ENCODE measurements at places on chromosomes 3 and 15.

- no peak for DNase-seq
Observed at GRCh38 chr15:59946084-59946483, 58.0 kb upstream of the FOXB1 start.

DNA sequence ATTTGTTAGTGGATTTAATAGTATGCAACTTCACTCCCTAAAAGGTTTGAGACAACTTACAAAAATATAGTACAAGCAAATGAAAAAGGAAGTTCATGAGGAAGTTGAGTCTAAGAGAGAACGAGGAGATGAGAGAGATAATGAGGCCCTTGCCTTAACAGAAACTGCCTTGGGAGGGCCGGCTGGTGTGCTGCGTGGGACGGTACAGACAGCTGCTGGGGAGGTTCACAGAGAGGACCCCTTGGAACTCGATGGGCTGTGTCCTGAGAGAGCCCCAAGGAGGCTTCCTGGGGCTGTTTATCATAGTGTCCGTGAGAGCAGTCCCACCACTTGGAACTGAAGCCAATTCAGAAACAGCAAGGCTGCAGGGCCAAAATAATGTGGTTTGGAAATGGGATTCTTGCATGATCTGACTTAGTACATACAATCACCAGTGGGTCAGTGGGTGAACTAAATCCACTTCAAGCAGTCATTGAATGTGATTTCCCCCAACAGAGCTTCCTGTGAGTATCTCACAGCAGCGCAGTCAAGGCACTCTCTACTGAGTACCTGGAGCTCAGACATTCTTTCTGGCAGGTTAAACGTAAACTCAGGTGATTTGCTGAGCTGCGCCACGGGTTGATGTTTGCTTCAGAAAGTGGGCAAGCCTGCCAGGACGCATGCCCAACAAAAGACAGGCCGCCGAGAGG is 90.8 kb downstream of the CRTC3 start:
- no peak for DNase-seq

GRCh38 chr3:110126065-110126464 is 788.7 kb upstream of the DPPA4 start:
- no peak for DNase-seq

- no peak for DNase-seq
Observed at GRCh38 chr15:45544266-45545023, 21.9 kb upstream of the SLC30A4 start.

- no peak for DNase-seq
Observed at GRCh38 chr3:120907659-120908029, 361 bp upstream of the STXBP5L start.

DNA sequence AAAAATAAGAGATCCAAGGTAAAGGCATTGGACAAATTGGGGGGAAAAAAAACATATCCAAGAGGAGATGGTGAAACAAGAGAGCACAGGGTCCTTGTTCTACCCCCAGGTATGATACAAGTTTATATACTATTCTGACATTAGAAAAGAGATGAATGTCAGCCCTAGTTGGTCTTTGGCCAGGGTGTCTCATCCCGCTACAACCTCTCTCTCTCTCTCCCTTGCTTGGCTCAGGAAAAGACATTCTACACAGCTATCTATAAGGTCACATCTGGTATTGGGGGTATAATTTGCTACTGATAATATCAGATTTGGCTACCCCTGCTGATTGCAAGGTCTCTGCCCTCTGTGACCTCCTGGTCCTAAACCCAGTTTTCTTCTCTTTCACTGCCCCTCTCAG is 117.2 kb downstream of the GOLIM4 start:
- no peak for DNase-seq

DNA sequence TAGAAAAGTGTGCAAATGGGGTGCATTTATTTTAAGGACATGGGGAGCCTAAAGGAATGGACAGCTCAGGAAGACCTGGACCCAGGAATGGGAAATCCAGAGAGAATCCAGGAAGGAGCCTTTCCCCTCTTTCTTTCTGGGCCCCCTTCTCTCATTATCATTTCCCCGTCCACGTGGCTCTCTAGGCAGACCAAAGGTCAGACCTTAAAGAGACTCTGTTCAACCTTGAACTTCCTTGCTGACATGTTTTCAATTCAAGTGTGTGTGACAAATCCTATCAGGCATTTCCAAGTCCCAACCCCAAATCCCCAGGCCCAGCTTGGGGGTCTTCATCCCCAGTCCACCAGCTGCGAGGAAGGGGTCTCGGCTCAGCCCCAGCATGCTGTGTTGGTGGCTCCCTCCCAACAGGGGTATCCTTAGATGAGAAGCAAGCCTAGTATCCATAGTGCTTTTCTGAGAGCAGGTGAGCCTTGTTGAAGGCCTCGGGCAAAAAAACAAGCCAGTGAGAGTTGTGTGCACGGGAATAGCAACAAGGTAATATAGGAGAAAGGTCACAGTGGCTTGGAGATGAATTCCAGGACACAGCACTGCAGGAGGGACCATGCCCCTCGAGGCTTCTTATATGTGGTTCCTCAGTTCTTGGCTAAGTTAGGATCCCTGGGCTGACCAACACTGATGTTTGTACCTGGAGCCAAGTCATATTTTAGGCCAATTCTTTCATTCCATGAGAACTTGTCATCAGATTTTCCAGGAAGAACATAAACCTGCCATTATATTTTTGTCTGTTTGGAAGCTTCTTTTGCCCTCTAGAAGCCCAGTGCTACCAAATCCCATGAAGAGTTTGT is 130.0 kb downstream of the ASB7 start:
- no peak for DNase-seq

DNA sequence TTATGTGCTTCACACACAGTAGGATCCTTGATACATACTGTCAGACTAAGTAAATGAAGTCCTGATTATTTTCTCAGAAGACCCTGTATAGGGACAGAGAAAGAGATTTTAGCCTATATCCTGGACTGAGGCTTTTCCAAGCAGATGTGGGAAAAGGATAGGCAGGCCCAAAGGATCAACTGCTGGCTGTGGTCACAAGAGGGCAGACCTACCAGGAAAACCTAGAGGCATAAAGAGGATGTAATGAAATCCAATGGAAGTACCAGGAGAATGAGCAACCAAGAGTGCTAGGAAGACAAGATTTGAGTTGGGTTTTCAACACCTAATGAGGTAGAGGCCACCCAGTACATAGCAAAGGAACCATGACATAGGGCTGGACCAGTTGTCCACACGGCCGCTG is 23.1 kb downstream of the DCLK3 start:
- DNase-seq: no peak

- no peak for DNase-seq
Observed at GRCh38 chr3:3771567-3771966, 27.7 kb upstream of the LRRN1 start.

- DNase-seq: peak; percentile 79
Observed at GRCh38 chr3:169863458-169863899, 6.3 kb downstream of the LRRC31 start.

GRCh38 chr3:158221426-158221825 is 111.5 kb downstream of the RSRC1 start:
- no peak for DNase-seq

GRCh38 chr3:15964605-15965442 is 167.0 kb upstream of the ANKRD28 start:
- no peak for DNase-seq

DNA sequence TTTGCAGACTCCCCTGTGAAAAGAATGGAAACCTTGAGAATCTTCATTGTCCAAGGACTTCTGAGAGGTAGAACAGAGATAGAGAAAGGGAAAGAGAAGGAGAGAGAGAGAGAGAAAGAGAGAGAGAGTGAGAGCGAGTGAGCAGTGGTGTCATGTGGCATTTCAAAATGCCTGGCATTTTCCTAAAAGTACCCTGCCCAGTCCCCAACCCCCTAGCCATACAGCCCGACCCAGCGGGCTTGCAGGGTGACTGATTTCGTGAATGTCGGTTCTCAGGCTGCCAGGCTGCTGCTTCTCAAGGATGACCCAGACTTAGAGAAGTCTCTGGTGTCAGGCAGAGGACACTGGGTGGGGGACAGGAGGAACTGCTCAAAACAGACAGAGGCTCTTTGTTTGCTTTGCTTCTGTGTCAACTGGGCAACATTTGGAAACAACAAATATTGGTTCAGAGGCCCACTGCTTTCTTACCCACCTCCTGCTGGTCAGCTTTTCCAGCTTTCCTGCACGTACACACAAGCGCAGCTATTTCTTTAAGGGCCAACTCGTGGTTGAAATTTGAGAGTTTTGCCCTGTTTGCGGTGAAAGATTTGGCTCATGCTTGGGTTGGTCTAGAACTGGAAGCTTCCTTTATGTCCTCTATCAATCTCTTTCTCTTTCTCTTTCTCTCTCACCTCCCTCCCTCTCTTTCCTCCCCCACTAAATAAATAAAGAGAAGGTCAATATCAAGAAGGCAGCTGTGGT is 3.7 kb upstream of the TF start:
- no peak for DNase-seq

DNA sequence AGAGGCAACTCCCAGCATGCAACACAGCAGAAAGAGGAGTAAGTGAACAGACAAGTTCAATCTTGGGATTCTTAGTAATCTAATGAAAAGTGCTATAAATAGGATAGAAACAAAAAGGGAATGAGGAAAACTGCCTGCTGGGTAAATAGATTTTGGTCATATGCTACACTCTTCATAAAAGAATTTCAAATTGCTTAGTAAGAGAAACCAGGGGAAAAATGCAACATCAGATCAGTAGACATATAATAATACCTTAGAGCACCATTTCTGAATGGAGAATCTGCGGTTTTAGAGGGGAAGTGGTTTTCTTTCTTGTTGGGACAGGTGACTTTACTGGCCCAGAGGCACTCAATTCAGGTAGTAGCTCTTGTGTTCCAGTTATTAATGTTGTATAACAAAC is 13.4 kb upstream of the TBC1D5 start:
- DNase-seq: peak; percentile 20

DNA sequence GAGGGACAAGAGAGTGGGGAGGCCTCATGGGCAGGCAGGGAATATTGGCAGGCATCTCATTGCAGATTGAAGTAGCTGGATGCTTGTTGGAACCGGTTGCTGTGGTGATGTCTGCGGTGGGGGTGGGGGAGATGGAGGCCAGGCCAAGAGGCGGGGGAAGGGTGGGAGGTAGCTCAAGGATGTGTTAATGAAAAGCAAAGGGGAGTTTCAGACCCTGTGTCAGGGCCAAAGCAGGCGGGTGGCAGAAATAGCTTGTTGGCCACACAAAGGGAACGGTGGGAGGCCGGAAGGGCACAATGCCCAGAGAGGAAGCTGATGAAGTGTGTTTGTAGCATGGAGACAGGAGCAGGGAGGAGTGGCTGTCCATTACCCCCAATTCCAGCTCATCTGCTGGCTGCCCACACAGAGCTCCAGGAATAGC is 28.0 kb downstream of the CCDC33 start:
- DNase-seq: no peak

GRCh38 chr3:87949879-87950208 is 109.0 kb downstream of the CGGBP1 start:
- no peak for DNase-seq

DNA sequence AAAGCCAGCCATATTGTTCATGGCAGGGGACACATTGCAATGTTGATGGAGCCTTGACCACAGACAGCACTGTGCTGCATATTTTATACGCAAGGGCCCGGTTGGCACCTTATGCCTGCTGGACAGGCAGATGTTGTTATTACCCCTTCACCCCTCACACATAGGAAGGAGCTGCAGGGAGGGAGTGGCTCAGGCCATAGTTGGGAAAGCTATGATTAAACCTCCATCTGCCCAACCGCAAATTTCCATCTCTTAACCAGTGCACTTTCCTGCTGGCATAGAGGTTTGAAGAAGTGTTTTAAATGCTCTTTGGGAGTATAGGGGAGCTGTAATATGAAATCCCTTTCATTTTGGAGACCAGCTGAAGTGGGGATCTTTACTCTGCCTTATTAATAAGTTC is 224.7 kb downstream of the CACNA2D3 start:
- no peak for DNase-seq

DNA sequence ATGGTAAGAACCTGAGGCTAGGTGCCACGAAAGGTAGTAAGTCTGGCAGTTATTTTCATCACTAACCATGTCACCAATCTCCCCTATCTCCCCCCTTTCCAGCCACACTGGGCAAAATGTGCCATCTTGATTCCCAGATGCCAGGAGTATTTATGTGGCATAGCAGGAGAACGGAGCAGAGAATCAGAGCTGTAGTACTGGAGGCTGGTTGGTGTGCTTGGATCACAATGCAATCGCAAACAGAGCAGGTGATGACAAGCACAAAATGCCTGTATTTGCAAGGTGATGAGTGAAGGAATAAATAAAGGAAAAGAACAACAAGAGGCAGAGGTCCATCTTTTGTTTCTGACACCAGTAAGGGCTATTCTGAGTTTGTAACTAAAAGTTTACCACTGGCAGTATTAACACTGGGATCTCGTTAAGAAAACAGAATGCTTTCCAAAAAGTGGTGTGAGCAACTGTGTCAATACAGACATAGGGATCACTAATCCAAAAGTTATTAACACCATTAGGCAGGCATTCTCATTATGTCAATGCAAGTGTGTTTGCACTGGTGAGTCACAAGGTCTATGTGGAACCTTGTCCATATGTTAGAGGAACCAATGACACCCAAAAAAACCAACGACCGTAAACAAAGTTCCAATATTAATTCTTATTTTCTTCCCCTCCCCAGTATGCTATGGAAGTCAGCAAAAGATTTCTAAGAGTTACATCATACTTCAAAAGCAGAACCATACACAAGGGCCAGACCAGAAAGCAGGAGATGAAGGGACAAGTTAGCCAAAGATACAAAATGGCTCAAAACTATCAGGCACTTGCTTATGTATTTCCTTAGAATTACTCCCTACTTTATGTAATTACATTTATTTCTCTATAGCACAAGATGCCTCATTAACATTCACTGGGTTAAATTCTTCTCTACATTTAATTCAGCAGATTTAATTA is 556.6 kb downstream of the FOXP1 start:
- DNase-seq: no peak
